Stimulated activated CD8-positive, alpha-beta memory T cell treated with anti-CD3 and anti-CD28 coated beads, Interleukin-2, amount 100 ng/mL, for 48 hours (primary cell): ENCODE measurements at places on chromosomes 4 and X.

- no peak for DNase-seq
Observed at GRCh38 chrX:54530357-54530900, 410 bp downstream of the GNL3L start.

DNA sequence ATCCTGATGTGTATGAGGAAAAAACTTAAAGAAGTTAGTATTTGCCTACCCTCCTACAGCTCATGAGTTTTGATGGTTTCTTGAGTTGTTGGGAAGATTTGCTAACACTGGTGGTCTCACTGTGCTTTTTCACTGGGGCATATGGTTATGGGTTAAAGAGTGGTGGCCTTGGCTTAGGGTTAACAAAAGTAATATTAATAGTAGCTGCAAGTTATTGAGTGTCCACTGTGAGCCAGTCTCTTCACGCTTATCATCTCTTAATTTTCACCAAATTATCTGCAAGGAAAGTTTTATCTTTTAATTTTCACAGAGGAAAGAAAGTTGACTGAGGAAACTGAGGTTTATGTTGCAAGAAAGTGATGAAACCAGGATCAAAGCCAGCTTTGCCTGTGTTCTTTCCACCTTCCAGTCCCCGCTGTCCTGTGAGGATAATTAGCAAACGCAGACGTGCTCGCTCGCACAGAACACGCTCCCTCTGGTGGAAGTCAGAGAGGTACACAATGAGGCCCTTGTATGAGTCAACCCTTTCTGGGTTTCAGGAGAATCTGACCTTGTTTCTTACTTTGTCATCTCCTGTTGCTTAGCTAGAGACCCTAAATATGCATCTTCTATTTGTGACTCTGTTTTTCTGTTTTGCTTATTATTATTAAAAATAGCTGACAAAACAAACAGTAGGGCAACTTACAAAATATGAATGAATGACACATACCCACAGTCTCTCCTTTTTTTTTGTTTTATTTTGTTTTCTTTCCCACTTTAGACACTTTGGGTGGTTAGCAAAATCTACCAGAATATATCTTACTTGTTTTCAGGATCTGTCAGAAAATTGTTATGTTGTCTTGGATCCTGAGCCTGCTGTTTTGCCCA is 94.3 kb downstream of the DDIT4L start:
- peak; percentile 27 for DNase-seq

GRCh38 chr4:112857461-112857860 is 192.0 kb upstream of the ANK2 start:
- DNase-seq = no peak

DNA sequence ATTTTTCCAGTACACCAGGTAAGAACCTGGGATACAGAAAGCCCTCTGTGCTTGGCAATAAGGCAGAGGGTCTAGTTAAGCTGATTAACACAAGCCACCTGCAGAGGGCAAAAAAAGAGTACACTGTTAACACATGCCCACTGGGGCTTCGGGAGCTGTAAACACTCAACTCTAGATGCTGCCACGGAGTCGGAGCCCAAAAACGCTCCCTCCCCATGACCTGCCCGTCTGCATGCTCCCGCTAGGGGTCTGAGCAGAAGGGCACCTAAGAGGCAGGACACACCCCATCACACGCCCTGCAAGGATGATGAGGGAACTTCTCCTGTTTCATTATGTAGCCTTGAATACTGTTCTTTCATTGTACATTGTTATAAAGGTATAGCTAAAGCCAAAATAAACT is 715.6 kb upstream of the AADAT start:
- no peak for DNase-seq

DNA sequence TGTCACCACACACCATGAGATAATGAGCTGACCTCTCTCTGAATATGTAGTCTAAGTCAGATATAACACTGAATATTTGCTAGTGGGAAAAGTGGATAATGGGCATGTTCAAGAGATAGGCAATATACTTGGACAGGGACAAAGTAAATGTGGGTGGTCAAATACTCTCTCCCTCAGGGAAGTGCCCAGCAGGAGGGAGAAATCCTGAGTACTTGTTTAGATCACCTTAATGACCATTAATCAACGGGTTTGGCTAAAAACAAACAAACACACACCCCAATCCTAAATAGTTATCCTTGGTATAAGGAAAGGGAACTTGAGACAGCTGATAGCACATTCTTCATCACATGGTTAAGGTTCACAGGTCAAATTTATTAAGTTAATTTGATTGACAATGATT is 933.5 kb downstream of the C4orf33 start:
- no peak for DNase-seq
